RWPE1 (cell line): ENCODE measurements at places on chromosomes 3 and 15.

- DNase-seq: no peak
Observed at GRCh38 chr3:172216911-172217310, 177.5 kb downstream of the FNDC3B start.

DNA sequence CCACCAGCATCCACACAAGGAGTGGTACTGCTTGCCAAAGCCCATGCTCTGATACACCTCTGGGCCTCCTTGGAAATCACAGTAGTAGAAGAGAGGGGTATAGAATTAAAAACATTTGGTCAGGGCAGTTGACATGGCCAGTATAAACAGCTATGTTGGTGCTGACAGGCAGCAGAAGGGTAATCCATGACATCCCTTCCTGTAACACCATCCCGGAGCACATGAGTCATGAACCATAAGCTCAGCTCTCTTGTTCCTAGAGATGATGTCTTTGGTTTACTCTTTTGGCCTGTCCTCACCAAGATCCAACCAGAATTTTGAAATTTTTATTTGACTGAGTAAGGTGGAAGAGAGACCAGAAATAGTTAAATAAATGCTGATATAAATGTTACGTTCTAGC lies 132.6 kb upstream of the CTDSPL start:
- no peak for DNase-seq

- no peak for DNase-seq
Observed at GRCh38 chr15:24054547-24055245, 367.6 kb upstream of the NDN start.

- DNase-seq: no peak
Observed at GRCh38 chr3:41033956-41034519, 165.3 kb upstream of the CTNNB1 start.

GRCh38 chr3:157786211-157786610 lies 283.0 kb upstream of the VEPH1 start:
- DNase-seq: peak; percentile 69

DNA sequence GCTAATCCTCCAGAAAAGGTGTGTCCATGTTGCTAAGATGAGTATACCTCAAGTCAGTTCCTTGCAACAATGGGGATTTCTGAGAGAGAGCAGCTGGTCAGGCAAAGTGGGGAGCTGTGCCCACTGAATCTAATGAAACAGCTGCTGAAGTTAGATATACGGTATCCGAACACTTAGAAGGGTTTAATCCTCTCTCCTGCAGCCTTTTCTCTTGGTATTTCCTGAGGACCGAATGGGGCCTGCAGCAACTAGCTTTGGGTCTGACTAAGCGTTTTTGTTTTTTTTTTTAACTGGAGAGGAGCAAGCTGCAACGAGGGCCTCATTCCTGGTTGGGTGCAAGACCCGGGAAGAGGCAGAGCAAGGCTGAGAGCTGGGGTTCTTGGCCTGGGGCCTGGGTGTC lies 37.6 kb upstream of the BNC1 start:
- peak; percentile 66 for DNase-seq

- no peak for DNase-seq
Observed at GRCh38 chr15:60563539-60564404, 84.8 kb upstream of the ICE2 start.

DNA sequence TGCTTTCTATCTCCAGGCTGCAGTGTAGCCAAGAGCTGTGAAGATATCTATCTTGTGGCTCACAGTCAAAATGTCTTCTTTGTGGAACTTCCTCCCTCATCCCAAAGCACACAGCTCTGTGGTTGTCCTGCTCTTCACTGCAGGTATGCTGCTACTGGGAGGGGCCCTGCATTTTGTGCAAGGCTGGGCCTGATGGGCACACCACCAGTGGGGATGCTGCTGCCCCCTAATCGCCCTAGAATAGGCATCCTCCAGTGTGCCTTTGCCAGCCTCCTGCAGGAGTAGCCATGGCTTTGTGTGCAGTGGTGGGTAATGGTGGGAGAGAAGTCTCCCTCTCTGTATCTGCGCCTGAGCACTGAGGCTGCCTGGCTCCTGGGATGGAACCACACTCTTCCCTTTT lies 297.3 kb downstream of the DOCK3 start:
- no peak for DNase-seq

DNA sequence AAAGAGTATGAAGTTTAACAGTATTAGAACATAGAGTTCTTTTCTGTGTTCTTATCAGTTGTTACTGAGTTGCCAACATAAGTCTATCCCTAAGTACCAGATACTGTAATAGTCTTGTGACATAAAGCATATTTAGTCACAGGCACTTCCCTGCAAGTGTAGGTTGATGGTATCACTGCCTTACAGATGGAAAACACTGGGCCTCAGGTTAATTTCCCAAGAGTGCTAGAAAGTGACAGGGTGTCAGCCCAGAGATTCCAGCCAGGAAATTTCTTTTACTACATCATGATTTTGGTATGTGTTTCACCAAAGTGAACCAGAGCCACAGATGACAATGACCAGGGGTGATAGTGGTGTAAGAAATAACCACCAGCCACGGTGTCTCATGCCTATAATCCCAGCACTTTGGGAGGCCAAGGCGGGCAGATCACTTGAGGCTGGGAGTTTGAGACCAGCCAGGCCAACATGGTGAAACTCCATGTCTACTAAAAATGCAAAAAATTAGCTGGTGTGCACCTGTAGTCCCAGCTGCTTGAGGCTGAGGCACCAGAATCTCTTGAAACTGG lies 3.2 kb downstream of the EIF1B start:
- DNase-seq: no peak

DNA sequence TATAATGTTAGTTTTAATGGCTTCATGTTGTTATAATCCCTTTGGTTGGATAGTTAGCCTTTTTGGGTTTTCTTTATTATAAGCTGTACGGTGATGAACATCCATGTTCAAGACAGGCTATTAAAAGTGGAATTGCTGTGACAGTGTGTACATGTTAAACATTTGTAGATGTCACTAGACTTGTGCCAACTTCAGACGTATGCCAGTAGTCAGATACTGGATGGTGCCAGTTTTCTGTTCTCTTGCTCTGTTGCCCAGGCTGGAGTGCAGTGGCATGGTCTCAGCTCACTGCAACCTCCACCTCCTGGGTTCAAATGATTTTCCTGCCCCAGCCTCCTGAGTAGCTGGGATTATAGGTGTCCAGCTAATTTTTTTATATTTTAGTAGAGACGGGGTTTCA lies 54.1 kb downstream of the MGA start:
- DNase-seq: no peak

GRCh38 chr3:125496701-125497100 lies 23.3 kb downstream of the SNX4 start:
- no peak for DNase-seq

DNA sequence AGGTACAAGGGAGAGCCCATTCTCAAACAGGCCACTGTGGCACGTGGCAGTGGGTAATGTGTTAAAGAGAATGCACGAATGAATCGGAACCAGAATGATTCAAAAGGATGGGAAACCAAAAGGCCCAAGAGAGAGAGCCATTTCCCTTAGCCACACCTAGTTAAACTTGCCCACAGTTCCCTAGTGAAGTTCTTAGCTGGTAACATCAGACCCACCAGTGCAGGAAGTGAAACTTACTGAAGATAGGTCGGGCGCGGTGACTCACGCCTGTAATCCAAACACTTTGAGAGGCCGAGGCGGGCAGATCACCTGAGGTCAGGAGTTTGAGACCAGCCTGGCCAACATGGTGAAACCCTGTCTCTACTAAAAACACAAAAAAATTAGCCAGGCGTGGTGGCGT lies 97.1 kb downstream of the MEX3B start:
- no peak for DNase-seq

GRCh38 chr15:92960996-92961681 lies 61.0 kb downstream of the CHD2 start:
- no peak for DNase-seq

DNA sequence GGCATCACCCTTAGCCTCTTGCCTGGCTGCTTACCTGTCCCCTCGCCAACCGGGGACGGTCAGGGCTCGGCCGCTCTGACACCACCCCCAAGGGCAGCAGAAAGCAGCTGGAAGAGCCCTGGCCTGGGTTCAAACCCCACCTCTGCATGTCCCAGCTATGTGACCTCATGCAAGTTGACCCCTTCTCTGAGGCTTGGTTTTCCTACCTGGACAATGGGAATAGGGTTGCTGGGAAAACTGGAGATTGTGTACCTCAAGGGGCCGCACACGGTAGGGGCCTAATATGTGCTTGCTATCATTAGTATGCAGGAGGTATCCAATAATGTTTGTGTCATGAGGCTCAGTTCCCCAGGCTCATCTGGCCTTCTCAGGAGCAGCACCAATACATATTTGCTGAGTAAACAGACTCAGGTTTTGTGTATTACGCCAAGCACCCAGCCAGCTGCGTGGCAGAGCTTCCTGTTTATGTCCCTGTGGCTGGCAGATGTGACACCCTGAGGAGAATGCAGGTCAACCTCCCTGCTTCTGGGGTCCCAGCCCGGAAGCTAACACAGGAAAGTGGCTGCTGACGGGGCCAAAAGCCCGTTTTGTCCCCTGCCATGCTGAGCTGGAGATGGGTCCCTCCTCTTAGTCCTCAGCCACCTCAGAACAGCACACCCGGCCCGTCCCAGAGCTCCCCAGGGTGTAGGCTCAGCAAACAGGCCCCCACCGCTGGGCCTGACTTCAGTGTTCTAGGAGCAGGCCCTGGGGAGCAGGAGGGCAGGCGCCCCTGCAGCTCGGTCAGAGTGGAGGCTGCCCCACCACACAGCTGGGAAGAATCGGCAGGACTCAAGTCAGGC lies 29.7 kb downstream of the PLXND1 start:
- DNase-seq: no peak

DNA sequence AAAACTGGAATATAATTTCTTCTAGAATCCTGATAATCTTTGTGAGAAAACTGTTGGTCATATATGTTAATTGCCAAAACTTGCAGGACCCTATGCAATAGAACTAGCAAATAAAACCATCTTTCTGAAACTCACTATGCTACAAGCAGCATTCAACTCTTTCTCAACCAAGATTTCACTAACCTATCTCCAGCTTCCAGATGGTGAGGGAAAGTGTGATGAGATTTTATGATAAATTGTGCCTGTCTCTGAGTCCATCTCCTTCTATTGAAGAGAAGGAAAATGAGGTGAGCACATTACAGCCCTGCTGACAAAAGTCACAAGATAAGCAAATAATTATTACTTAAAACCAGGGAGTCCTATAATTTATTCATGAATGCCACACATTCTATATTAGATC lies 44.1 kb upstream of the UBE2Q2 start:
- no peak for DNase-seq

DNA sequence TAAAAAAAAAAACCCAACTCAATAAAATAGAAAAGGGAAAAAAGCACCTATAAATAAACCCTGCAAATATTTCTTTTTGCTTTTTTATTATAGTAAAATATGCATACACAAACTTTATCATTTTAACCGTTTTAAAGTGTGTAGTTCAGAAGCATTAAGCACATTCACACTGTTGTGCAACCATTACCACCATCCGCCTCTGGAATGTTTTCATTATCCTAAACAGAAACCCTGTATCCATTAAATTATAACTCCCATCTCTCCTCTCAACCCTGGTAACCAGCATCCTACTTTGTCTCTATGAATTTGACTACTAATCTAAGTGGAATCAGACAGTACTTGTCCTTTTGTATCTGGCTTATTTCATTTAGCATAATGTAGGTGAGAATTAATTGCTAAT lies 15.0 kb downstream of the CDCP1 start:
- DNase-seq: no peak

- no peak for DNase-seq
Observed at GRCh38 chr15:77138167-77138522, 67.2 kb upstream of the TSPAN3 start.

DNA sequence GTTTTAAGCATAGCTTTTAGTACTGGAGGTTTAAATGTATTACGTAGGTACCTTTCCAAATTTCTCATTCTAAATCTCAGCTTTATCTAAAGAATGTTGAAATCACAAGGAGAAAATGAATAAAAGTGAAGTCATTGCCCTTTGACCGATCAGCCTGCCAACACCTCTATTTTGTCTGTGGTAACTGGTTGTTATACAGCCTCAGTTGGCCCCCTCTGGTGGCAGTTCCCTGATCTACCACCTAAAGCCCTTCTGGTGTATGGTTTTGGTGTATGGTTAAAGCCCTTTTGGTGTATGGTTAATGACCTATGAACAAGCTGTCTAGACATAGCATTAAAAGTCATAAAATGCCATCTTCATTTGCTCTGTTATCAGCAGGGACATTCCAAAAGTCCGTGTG lies 378.2 kb upstream of the AZI2 start:
- peak; percentile 20 for DNase-seq

DNA sequence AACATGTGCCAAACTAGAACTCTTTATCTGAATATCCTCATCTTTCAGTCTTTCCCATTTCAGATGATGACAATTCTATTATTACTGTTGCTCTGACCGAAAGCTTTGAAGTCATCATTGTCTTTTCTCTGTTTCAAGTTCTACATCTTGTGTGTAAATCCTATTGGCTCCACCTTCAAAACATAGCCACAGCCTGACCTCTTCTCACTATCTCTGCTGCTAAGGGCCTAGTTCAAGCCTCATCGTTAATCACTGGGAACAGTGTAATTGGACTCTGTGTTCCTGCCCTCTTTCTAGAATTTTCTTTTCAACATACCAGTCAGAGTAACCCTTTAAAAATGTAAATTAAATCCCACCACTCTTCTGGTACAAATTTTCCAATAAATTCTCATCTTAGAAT lies 105.1 kb downstream of the OXSM start:
- DNase-seq: no peak

- no peak for DNase-seq
Observed at GRCh38 chr3:190867071-190867470, 4.6 kb upstream of the GMNC start.

DNA sequence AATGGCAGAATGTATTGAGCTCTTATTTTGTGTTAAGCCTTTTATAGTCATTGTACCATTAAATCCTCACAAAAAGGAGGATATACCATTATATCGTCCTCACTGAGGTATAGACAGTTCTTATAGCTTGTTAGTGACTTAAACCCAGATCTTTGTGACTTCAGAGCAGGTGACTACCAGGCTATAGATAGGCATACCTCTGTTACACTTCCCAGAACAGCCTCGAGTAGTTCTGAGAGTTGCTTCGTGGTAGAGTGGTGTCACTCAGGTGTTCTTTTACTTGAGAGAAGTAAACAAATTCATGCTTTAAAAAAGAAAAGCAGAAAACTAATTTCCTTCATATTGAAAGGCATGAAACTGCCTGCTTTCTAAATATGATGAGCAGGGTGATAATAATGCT lies 59.9 kb downstream of the SEC22A start:
- DNase-seq: no peak

- no peak for DNase-seq
Observed at GRCh38 chr15:83396101-83396500, 51.0 kb upstream of the SH3GL3 start.

GRCh38 chr15:40092256-40092978 lies 16.3 kb downstream of the BMF start:
- DNase-seq: no peak

DNA sequence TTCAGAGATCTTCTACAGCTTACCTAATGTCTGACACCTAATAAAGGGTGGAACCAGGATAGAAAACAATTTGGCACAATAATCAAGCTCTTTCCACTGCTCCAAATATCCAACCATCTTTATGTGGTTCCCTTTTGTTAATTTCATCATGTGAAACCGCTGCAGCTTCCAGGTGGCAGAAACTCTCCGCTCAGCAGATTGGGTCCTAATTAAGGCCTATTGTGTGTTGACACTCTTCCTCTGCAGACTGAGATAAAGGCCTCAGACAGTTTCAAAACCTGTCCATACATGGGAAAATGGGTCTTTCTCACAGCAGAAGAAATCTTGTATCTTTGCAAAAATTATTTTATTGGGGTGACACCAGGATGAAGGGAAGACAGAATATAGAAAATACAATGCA lies 1002.4 kb upstream of the SEMA6D start:
- DNase-seq: no peak
